SK-MEL-5 (cell line): ENCODE measurements at places on chromosomes 5 and 9.

- DNase-seq, result no peak
Measured at GRCh38 chr5:83914662-83915418, 194.2 kb upstream of the HAPLN1 start.

DNA sequence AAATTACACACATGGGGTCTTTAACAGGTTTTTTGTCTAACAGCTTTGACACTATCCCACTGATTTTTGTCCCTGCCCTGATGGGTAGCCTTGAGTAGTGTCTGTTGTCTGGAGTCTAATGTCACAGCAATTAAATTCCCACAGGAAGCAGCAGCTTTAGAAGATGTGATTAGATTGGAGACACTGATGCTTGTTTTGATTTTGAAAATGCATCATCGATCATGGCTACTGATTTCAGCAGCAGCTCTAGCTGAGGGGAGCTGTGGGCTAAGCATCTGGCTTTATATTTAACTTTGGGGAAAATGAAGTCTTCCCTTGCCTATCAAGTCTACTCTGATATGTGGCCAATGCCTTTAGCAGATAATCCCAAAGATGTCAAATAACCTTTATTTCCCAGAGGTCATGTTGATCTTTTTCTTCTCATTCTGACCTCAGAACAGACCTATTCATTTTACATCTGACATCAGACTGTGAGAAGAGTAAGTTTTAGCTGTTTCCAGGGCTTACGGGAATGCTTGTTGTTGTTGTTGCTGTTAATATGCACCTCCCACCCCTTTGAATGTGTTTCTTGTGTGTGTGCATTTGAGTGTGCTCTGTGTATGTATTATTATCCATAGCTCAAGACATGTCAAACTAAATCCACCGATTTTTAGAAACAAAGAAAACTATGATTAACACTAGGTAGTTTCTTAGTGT, 704.9 kb upstream of the NUDT12 start:
- no peak for DNase-seq

DNA sequence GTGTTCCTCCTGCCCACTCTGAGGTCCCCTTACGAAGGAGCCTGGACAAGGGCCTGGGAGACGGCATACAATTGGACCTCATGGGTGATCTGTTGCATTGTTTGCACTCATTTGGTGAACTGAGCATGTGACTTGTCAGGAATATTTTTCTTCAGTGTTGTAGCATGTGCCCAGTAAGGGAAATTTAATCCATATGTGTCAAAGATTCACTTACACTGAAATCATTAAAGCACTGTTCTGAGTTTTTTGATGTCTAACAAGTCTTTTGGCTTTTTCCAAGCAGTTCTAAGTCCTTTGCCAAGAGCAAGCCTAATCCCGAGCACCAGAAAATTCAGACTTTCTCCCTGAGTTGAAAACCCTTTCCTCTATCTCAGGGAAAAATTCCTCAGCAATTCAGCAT, 61.6 kb upstream of the RPS23 start:
- no peak for DNase-seq

- no peak for DNase-seq
Measured at GRCh38 chr5:96975656-96976055, 39.8 kb downstream of the LNPEP start.

DNA sequence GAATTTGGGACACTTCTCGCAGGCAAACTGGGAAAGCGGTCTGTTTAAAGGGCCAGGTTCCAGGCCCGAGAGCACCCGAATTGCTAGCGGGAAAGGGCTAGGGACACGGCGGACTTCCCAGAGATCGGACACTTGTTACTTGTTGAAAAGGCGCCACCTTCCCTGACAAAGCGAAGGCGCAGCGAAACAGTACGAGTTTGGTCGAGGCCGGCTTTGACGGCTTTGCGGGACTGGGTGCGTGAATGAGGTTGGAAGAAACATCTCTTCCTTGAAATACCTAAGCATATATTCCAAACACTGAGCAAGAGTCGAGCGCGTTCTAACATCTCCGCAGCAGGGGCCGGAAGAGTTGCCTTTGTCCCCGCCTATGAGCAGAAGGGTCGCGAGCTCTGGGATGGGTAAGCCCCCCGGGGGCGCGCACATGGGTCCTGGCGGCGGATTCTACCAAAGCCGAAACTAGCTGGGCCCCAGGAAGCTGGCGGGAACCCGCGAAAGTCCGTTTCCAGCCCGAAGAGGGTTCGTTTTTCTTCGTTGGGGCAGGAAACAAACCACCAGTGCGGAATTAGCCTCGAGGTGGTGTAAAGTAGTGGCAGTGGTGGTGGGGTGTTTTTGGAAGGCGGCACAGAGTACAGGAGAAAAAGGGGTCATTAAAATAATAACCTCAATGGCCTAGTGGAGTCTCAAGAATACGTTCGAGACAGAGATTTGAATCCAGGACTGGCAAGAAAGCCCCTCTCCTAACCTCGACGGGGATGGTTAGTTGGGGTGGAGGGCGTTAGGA, 1.5 kb downstream of the GDNF start:
- no peak for DNase-seq

- DNase-seq, result no peak
Measured at GRCh38 chr5:14110680-14111079, 32.5 kb upstream of the TRIO start.

GRCh38 chr9:136013116-136013515, 51.9 kb upstream of the UBAC1 start:
- DNase-seq, result no peak

- no peak for DNase-seq
Measured at GRCh38 chr5:59371525-59372127, 521.9 kb downstream of the PDE4D start.

DNA sequence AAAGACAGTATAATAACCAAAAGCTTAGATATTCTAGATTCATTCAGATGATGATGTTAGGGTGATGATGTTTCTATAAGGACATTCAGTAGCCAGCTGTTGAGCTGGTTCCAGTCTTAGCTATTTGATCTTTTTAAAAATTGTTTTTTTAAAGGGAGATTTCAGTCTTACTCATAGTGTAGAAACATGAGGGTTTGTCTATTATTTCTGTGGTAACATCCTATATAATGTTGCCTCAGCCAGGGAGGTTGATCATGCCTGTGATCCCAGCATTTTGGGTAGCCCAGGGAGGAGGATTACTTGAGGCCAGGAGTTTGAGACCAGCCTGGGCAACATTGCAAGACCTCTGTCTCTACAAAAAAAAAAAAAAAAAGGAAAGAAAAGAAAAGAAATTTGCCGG, 167.8 kb downstream of the DOCK2 start:
- DNase-seq, result no peak

GRCh38 chr5:102077920-102078319, 218.2 kb downstream of the SLCO4C1 start:
- no peak for DNase-seq

DNA sequence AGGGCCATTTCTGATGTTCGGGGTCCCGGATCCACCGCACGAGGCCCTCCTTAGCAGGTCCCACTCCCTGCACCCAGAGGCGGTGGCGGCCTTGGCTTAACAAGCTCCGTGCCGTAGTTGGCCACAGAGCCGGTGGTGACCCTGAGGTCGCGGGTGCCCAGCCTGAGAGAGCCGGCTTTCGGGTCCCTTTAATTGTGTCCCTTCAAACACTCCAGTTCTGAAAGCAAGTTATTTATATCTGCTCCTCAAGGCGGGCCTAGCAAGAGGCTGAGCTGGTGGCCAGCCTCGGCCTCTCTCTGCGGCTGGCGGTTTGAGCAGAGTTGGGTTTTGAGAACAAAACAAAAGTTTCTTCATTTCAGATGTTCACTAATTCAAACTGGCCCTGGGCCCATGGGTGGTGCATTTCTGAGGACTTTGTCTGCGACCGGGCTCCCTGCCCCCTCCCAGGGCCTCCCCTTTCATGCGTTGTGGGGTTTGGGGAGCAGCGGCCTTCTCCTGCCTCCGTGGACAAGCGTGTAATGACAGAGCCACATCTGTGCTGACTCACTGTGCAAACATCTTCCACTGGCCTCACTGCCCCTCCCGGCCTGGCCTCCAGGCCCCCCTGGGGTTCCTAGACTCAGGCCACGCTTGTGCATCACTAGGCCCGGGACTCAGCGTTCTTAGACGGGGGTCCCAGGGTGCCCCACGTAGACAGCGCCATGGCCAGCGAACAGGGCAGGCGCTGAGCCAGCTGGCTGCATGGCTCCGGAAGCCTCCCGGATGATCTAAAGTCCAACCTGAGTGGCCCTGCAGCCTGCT, 49.4 kb upstream of the COL5A1 start:
- no peak for DNase-seq

GRCh38 chr5:117761186-117761585, 1186.6 kb upstream of the SEMA6A start:
- DNase-seq, result no peak

DNA sequence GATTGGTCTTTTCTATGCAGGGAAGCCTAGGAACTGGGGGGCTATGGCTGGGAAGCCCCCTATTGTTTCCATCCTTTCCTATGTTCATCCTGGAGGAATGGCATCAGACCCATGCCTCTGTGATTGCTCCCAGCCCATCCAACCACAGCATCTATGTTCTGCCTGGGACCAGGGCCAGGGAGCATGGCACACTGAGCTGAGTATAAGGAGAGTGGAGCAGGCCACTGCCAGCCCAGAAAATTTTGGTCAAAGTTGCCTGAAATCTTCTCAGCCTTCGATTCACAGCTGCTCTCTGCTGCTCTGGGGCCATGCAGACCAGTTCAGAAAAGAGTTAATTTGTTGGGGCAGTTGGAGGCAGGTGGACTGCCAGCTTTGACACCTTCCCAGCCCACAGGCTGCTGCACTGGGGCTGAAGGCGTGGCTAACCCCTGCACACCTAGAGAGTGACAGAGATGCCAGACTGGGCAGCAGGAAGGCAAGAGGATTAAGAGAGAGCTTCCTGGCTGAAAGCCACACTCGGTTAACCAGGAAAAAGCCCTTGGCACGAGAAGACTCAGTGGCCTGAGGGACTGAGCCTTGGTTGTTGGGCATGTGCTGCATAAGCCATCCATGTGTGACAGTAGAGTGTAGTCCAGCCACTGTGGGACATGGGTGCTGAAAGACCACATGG, 12.1 kb downstream of the TGFBI start:
- no peak for DNase-seq
